ENCODE measurements at places on chromosomes 4 and X. TPM values are rescaled to one million over a fixed set of nuclear protein-coding genes. Genes with fewer than 3 reads are reported as not detected.

The UGT2A1 gene
- not detected for total RNA-seq

The CXCL10 gene
- total RNA-seq = not detected

The RTL5 gene
- 4.3 TPM for total RNA-seq

The TRIM60 gene
- not detected for total RNA-seq

The UGT2B10 gene
- not detected for total RNA-seq

The ATP11C gene
- total RNA-seq = 48.2 TPM

The CACNA1F gene
- total RNA-seq = not detected

The BBS12 gene
- total RNA-seq = 5.8 TPM

The SCLT1 gene
- total RNA-seq = 12.4 TPM

The PWWP3B gene
- total RNA-seq = 8.1 TPM

The DCHS2 gene
- not detected for total RNA-seq

The MAP9 gene
- 6.5 TPM for total RNA-seq

The RP2 gene
- 23.3 TPM for total RNA-seq

The GYPB gene
- not detected for total RNA-seq

The METTL14 gene
- total RNA-seq = 27.5 TPM

The ZRSR2 gene
- total RNA-seq = 6.0 TPM

The ARSH gene
- total RNA-seq = not detected

The SERTM2 gene
- total RNA-seq = not detected

The SPANXB1 gene
- not detected for total RNA-seq

The PDGFC gene
- 30.5 TPM for total RNA-seq

The HTR2C gene
- not detected for total RNA-seq

The BEX5 gene
- not detected for total RNA-seq

The HSD17B11 gene
- total RNA-seq = 46.8 TPM

The SYNPO2 gene
- total RNA-seq = 3.4 TPM

The SUPT20HL1 gene
- not detected for total RNA-seq

The VCX3A gene
- total RNA-seq = not detected

The ADGRG2 gene
- total RNA-seq = 0.18 TPM

The RNF212 gene
- total RNA-seq = 6.9 TPM

The VCX2 gene
- not detected for total RNA-seq

The SCML2 gene
- total RNA-seq = 1.5 TPM

The ARSJ gene
- 12.4 TPM for total RNA-seq

The SLC10A4 gene
- total RNA-seq = not detected

The GABRG1 gene
- not detected for total RNA-seq

The WNK3 gene
- 10.5 TPM for total RNA-seq

The CABS1 gene
- total RNA-seq = not detected

The SMIM43 gene
- 1.1 TPM for total RNA-seq

The LYAR gene
- 16.4 TPM for total RNA-seq

The FAM184B gene
- not detected for total RNA-seq
